ENCODE measurements at places on chromosomes 11 and 22.

GRCh38 chr11:17593466-17594245 is 46.6 kb downstream of the OTOG start:
- no peaks in the 10 kb centered on the region for H3K36me3 ChIP-seq
- H3K4me3 ChIP-seq = no peak overlapping the region
- no peaks in the 10 kb centered on the region for H3K27me3 ChIP-seq
- H3K27ac ChIP-seq = no peak overlapping the region
- no peaks in the 10 kb centered on the region for H3K4me1 ChIP-seq
- peak; percentile 22 for DNase-seq

DNA sequence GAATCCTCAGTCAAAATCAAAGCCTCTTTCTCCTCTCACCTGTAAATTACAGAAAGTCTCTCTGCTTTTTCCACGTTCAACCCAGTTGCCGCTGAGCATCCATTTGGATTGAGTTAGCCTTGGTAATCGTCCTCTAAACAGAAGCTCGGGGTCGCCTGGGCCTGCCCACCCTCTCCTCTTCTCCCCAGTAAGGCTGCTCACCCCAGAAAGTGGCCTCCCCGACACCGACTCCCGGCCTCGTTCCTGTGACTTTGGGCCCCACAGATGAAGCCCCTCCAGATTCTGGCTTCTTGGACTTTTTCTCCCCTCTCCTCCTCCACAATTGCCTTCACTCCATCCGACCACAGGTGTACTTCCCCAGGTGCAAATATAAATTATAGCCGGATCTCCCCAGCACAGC is 1500.0 kb downstream of the BRD1 start:
- H3K4me1 ChIP-seq = no peaks in the 10 kb centered on the region
- H3K36me3 ChIP-seq = no peaks in the 10 kb centered on the region
- no peaks in the 10 kb centered on the region for H3K27me3 ChIP-seq
- DNase-seq = no peak
- no peak overlapping the region for H3K27ac ChIP-seq

DNA sequence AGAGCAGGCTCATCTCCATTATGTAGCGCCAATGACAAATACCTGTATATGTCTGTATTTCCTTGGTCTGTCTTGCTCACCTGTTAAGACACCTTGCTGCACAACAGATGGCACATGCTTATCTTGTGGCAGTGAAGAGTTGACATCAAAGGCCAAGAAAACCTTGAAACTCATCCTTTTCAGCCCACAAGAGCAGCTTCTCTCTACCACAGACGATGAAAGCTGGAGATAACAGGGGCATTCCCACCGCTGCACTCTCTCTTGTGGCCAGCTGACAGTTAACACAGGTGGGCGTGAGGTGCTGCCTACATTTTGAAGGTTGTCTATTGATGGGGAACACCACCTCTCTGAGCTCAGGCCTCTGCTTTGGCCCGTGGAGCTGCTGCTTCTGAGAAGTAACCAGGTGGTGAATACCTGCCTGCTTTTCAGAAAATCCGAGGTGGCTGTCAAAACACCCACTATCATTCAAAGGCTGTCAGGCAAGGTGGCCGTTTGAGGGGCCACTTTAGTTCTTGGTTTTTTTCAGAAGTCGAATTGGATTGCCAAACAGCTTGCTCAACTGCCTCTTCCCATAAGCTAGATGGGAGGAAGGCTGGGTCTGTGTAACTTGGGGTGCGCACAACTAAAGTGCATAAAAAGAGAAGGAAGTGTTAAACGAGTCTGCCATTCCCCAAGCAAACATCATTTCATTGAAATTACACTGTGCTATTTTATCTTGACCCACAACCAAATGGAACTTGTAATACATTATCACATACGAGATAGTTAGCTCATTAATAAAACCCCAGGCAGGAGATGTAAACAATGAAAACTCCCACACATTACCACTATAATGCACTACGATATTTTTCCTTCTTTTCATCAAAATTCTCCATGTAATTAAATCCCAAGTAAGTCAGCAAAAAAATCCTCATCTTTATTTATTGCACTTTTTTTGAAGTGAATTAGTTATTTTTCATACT is 87.1 kb upstream of the RAG2 start:
- H3K4me3 ChIP-seq = no peak overlapping the region
- no peaks in the 10 kb centered on the region for H3K36me3 ChIP-seq
- H3K4me1 ChIP-seq = no peaks in the 10 kb centered on the region
- no peaks in the 10 kb centered on the region for H3K27me3 ChIP-seq
- DNase-seq = no peak
- H3K27ac ChIP-seq = no peak overlapping the region

GRCh38 chr11:123584186-123584585 is 70.2 kb downstream of the SCN3B start:
- H3K36me3 ChIP-seq = no peaks in the 10 kb centered on the region
- no peak for DNase-seq
- peaks cover 53% of the 10 kb centered on the region for H3K4me1 ChIP-seq
- no peak overlapping the region for H3K4me3 ChIP-seq

DNA sequence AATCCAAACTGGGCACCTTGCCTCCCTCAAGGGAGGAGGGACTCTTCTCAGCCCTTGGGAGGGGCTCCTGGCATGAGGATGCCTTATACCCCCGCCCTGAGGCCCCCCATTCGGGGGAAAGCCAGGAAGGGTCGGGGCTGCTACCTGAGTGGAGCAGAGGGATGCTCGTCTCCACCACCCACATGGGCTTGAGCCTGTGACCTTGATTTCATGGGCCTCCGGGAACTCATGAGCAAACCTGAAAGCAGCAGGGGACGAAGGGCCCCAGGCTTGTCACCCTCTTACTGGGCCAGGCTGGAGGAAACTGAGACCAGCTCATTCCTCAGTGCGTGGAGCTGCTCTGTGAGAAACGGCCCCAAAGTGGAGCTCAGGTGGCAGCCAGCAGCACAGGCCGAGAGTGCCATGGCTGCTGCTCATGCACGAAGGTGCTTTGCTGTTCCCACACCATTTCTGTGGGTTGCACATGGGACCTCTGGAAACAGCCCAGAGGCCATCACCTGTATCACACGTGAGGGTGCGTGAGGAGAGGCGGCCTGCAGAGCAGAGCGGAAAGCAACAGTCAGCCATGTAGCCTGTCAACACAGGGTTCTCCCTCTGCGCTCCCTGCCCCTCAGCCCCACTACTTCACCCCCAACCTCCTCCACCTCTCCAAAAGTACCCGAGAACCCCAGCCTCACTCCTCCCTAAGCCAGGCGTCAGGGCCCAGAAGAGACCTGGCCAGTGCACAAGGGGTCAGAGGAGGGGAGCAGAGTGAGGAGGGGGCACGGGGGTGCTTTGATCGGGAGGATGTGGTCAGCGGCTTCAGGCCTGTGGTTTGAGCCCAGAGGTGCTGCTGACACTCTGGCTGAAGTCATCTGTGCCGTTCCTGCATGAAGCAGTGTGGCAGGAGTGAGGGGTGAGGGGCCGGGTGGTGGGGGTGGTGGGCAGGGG is 14.1 kb upstream of the IL2RB start:
- no peaks in the 10 kb centered on the region for H3K36me3 ChIP-seq
- H3K27me3 ChIP-seq = no peaks in the 10 kb centered on the region
- no peak for DNase-seq
- H3K4me3 ChIP-seq = no peak overlapping the region
- no peak overlapping the region for H3K27ac ChIP-seq
